ENCODE measurements at places on chromosomes 2 and 18.

DNA sequence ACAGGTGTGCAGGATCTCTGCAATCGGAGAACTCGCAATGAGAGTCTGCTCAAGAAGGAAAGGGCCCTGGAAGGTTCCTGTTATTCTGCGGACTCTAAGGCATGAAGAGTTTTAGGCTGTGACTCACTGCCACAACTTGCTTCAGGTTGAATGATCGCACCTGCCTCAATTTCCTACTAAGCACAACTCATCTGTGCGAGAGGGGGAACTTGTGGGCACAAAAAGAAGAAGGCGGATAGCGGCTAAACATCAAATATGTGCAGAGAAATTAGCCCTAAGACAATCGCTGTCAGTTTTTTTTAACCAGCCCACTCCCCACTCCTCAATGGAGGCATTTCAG lies 14.0 kb upstream of the CREG2 start:
- DNase-seq, result no peak

DNA sequence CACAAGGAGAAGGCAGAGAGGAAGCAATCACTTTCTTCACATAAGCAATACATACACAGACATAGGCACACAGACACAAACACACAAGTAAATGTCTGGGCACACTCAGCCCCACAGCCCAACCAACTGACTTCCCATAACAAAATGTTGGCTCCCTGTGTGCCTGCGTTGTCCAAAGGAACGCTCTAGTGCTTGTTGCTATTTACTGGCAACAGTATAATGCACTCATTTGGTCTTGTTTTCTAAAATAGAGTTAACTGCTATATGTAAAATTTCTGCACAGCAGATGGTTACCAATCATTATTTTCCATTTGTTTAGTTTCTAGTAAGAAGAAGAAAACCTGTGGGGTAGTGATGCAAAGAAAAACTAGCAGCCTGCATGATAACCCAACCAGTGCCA lies 16.5 kb downstream of the FIGN start:
- DNase-seq, result no peak

GRCh38 chr2:5121121-5121520 lies 571.1 kb upstream of the SOX11 start:
- DNase-seq, result no peak

- no peak for DNase-seq
These were observed 50.1 kb upstream of the UNC80 start for GRCh38 chr2:209721497-209721896.

- no peak for DNase-seq
These were observed 62.3 kb downstream of the ADCY3 start for GRCh38 chr2:24857746-24858145.

DNA sequence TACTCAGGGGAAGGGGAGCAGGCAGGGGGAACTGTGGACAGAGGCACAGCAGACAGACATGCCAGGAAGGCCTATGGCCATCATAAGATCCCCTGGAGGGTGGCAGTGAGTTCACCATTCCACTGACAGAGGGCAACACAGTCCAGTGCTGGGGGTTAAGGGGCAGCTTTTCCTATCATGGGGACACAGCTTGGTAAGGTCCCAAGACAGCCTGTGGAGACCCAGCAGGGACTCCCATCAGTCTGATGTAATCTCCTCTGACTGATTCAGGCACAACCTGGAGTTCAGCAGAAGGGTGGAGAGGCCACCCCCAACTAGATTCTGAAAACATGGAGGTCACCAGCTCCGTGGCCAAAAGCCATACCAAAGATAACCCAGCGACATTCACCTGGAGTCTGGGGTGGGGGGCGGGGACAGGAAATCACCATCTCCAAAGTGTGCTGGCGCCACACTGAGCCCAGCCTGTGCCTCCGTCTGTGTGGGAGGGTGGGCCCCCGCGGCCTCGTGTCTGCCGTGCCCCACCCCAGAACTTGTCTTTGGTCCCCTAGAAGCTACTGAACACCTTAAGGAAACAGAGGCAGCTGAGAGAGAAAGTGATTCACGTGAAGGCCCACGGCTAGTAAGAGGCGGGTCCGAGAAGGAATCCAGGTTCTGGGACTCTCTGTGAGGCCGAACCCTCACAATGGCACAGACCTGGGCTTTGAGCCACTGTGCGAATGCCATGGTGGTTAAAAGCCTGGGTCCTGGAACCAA lies 28.6 kb downstream of the DNMT3A start:
- DNase-seq, result no peak
